ENCODE measurements at places on chromosomes 12 and 14.

DNA sequence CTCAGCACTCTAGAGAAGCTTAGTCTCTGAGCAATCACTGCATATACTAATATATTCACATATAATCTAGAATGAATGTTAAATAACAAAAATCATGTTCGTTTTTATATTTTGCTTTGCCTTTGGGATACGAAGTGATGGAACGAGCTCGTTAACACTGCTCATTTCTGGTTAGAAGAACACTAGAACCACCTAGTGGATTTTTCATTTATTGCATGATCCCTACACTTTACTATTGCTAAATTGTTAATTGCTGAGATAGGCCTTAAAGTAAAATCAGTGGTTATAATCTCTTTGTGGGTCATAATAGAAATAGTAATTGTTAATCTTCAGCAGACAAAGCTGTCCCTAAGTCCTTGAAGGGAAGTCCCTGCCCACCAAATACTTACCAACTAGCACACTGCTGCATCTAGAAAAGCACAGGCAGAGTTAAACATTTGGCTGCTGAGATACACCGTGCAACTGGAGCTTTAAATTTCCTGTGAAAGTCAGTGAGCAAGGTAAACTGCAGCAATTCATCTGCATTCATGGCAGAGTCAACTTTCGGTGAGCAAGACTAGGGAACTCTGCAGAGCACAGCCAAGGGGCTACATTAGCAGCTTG is 353.7 kb downstream of the APAF1 start:
- DNase-seq = peak; percentile 55

DNA sequence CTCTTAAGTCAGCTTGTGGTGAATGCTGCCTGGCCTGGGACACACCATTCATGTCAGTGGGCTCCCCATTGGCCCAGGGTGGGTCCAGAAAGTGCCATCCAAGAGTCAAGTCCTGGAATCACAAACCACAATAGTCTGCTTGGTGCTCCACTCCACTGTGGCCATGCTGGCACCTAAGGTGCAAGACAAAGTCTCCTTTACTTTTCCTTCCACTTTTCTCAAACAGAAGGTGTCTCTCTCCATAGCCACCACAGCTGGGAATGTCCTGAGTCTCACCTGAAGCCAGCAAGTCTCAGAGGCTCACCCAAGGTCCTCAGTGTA is 9.0 kb downstream of the RDH16 start:
- no peak for DNase-seq

DNA sequence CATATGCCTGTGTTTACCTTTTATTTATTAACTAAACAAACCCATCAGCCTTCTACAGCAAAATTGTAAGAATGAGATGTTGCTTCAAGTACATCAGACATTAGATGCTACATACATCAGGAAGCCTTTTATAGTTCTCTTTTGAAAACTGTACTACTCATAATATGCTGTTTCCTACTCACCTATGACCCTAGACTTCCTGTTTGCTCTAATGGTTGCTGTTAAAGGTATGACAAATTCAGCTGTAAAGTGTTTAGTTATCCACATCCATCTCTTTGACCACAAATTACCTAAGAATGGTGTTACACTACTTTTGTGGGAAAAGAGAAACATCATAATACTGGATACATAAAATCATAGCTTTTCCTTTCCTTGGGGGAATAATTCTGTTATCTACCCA is 220.0 kb downstream of the RAD51B start:
- no peak for DNase-seq

GRCh38 chr12:2402073-2402579 is 349.3 kb downstream of the CACNA1C start:
- DNase-seq = peak; percentile 27

GRCh38 chr12:132511516-132512196 is 21.7 kb downstream of the FBRSL1 start:
- DNase-seq = no peak

- DNase-seq = no peak
These were observed 7.9 kb upstream of the CRIP2 start for GRCh38 chr14:105466531-105467248.

DNA sequence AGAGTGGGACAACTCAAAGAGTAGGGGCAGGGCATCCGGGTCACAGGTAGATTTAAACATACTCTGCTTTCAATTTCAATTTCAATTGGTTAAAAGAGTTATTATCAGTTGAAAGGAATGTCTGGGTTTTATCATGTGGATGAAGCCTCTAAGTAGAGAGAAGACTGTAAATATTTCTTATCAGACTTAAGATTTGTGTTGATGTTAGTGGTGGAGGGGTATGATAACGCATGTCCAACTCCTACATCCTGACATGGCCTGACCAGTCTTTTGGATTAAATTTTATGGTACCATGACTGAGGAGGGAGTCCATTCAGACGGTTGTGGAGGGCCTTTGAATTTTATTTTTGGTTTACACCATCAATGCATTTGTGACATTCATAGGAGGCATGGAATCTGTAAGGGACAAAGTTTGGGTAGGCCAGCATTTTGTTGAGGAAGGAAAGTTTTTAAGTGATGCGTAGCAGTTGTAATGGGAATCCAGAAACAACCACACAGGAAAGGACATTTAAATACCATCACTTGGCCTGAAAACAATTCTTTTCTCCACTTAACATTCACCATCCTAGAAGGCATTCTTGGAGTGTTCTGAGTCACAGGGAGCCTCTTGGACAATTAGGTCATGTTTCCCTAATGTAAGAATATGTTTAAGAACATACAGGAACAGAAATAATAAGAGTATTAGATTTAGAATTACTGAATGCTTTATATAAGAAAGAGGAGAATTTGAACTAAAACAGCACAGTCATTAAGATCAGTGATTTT is 371.9 kb downstream of the ATP23 start:
- DNase-seq = no peak

GRCh38 chr12:30988646-30989286 is 62.2 kb downstream of the TSPAN11 start:
- no peak for DNase-seq

GRCh38 chr12:117590999-117591398 is 229.6 kb upstream of the NOS1 start:
- DNase-seq = no peak

- no peak for DNase-seq
These were observed 32.8 kb upstream of the TBX5 start for GRCh38 chr12:114438635-114439256.

DNA sequence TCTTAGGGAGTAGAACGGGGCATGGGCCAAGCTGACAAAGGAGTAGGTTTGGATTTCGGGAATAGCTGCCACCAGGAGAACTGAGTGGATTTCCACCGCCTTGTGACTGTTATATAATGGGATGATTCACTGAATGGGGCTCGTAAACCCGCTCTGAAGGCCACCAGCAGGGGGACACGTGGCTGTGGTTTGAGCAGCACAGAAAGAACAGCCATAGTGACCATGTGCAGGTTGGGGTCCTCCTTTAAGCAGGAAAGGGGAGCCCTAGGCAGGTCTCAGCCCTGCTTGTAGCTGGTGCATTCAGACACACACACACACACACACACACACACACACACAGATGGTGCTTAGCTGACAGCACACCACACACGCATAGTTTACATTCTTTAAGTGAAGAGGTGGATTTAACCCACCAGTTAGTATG is 8.6 kb upstream of the ASB2 start:
- DNase-seq = no peak

- DNase-seq = peak; percentile 64
These were observed 9.0 kb downstream of the LRTM2 start for GRCh38 chr12:1829306-1829900.

GRCh38 chr12:116236148-116236731 is 41.3 kb downstream of the MED13L start:
- DNase-seq = peak; percentile 32

Data from NCI-H2171 treated with DMSO at 0.1 percent for 48 hours (cell line).